ENCODE measurements at places on chromosomes 7 and 10.

GRCh38 chr10:130932326-130933007 is 379.1 kb downstream of the TCERG1L start:
- no peak for DNase-seq

DNA sequence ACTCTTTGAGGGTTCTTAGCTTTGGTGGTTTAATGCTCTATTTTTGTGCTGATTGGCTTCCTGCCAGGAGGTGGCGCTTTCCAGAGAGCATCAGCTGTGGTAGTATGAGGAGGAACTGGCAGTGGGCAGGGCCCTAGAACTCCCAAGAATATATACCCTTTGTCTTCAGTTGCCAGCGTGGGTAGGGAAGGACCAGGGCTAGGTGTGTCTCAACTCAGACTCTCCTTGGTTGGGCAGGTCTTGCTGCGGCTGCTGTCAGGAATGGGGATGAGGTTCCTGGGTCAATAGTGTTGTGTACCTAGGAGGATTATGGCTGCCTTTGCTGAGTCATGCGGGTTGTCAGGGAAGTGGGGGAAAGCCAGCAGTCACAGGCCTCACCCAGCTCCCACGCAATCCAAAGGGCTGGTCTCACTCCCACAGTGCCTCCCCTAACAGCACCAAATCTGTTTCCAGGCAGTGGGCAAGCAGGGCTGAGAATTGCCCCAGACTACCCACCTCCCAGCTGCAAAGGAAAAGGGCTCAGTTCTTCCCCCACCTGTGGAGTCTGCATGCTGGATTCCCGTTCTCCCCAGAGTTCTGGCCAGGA is 191.5 kb downstream of the PHTF2 start:
- peak; percentile 29 for DNase-seq

DNA sequence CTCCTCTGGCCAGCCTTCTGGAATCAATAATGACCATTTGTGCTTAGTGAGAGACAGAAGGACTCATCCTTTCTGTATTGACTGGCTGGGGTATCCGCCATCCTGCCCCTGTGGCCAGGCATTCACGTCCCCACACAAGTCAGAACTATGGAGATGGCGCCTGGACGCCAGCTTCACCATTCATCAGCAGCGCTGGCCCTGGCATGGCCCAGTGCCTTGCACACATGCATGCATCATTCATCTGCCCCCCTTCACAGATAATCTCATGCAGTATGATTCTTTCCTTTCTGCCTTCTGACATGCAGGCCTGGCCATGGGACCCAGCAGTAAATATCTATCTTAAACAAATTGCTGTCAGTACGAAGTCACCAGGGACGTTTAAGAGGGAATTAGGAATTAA is 114.8 kb upstream of the MKI67 start:
- DNase-seq: no peak

DNA sequence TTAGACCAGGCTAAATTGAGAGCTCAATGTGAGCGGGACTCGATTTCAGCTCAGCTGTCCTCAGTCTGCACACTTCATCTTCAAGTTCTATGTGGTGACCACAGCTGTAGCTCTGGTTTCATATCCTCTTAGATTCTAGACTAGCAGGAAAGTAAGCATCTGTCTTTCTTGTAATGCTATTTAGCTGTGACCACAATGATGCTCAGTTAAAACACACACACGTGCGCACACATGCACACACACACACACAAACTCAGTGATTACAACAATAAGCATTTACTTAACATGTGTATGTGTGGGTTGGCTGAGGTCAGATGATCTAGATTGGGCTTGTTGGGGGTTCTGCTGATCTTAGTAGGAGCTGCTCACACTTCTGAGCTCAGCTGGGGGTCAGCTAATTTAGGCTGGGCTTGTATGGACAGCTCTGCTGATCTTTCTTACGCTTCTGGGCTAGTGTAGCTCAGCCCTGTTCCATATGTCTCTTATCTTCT is 82.5 kb downstream of the ZNF365 start:
- peak; percentile 82 for DNase-seq

DNA sequence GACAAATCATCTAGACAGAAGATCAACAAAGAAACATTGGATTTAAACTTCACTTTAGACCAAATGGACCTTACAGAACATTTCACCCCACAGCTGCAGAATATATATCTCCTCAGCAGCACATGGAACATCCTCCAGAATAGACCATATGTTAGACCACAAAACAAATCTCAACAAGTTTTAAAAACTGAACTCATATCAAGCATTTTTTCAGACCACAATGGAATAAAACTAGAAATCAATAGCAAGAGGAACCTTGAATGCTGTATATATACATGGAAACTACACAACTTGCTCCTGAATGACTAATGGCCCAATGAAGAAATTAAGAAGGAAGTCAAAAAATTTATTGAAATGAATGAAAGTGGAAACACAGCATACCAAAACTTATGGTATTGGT is 157.7 kb downstream of the MTERF1 start:
- DNase-seq: no peak
